Cerebellum (tissue), 4 donors: ENCODE measurements at places on chromosomes 5 and 9.

- DNase-seq = no peak
These were observed 8.1 kb upstream of the C5orf24 start for GRCh38 chr5:134837530-134838181.

- DNase-seq = peak; percentile 45
These were observed 1.4 kb downstream of the GNAQ start for GRCh38 chr9:78030296-78030552.

DNA sequence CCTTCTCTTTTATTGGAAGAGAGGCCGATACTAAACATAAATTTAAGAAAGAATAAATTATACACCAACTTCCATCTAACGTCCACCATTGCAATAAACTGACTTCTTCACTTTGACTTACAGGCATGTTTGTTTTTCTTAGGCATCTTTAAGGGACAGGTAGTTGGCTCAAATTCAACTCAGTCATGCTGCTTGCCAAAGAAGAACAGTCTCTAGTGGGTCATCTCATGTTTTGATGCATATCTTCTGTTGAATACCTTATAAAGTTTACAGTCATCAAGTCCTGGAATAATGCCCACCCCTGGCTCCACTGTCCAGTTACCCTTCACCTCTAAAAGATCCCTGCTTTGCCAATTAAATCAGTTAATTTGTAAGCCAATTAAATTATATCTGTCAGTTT, 328.2 kb upstream of the GRAMD2B start:
- no peak for DNase-seq

GRCh38 chr9:128685636-128686489, 3.2 kb upstream of the SET start:
- DNase-seq = no peak

- DNase-seq = no peak
These were observed 274.6 kb downstream of the ARHGEF28 start for GRCh38 chr5:73900566-73900965.

- no peak for DNase-seq
These were observed 60.0 kb upstream of the DHFR start for GRCh38 chr5:80714570-80715298.
